ENCODE measurements at places on chromosomes 7 and 10.

- DNase-seq, result no peak
Observed at GRCh38 chr10:126131341-126131740, 235.0 kb downstream of the FANK1 start.

DNA sequence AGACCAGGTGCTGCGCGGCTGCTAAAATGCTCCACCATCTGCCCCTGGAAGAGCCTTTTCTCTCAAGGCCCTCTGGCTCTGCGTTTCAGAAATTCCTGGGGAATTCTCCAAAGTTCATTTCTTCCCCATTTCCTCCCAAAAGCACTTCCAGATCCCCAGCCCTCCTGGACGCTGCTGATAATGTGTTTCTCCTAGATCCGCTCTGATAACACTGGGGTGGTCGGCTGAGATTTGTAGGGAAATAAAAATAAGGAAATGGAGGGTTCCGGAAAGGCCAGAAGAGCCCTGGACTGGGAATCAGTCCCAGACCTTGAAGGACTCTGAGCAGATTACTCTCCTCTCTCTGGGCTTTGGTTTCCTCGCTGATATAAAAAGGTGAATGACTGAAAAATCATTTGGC lies 28.1 kb downstream of the COL13A1 start:
- DNase-seq, result no peak

GRCh38 chr10:117373823-117374505 lies 1.3 kb downstream of the PDZD8 start:
- peak; percentile 57 for DNase-seq

DNA sequence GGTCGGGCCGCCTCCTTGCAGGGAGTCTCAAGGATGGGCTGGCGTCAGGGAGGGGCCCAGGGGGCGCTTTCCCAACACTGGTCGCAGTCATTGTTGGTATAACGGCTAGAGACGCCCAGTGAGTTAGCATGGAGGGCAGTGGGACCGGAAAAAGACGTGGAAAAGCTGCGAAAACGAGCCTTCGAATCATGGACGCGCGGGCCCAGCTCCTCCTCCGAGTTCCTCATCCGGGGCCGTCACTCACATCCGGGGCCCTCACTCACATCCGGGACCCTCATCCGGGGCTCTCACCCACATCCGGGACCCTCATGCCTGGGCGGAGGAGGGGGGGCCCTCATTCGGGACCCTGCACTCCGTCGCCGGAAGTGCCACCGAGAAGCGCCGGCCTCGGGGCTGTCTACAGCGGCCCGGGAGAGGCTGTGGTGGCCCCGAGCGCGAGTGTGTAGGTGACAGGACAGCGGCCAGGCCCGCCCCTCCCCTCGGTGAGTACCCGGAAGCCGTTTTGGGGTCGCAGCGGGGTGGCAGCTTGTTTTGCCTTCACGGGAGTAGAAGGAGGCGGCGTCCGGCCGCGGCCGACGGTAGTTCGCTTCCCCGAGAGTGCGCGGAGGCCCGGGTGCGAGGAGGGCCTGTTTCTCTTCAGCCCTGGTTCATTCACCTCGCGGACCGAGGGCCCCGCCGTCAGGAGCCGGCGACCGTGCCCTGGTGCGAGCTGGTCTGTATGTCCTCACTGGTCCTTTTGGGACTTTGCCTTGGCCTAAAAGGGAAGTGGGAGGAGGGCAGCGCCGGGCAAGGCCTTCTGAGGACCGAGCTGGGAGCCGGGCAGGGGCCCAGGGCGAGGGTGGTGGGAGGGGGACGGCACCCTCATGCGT lies at the start of gene ZNF655:
TSS of gene ZNF655 (plus strand) at position 337 of the 869 bp plus-strand sequence. CDS start 1,918 bp downstream, outside the sequence.
- peak; percentile 95 for DNase-seq

DNA sequence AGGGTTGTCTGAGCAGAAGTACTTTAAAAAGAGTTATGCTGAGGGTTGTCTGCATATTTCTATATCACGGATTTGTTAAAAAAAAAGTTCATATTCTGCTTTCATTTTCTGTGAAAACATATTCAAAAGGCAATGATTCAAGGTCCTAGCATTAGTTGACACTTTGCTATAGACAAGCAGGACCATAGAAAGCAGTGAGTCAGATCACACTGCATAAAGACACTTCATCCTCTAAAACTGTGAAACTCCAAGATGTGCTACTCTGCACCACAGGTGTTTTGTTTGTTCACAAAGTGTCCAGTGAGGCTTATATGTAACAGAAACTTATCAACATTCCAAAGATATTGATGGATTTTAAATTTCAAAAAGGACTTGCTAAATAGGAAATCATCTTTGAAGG lies 47.0 kb downstream of the SPAM1 start:
- DNase-seq, result no peak

DNA sequence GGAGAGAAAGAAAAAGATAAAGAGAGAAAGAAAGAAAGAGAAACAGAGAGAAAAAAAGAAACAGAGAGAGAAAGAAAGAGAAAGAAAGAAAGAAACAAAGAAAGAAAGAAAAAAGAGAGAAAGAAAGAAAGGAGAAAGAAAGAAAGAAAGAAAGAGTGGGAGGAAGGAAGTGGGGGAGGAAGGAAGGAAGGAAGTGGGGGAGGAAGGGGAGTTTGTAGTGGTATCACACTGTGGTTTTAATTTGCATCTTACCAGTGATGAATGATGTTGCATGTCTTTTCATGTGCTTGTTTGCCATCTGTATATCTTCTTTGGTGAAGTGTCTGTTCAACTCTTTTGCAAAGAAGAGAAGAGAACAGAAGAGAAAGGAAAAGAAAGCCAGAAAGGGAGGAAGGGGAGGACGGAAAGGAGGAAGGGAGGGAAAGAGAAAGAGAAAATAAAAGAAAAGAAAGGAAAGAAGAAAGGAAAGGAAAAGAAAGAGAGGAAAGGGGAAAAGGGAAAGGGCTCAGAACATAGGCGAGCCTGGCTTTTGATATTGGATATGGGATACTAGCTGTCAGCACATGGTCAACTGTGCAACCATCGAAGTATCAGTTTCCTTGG lies 79.2 kb upstream of the FRMD4A start:
- no peak for DNase-seq

- DNase-seq, result no peak
Observed at GRCh38 chr7:22858640-22859561, 36.3 kb upstream of the TOMM7 start.

DNA sequence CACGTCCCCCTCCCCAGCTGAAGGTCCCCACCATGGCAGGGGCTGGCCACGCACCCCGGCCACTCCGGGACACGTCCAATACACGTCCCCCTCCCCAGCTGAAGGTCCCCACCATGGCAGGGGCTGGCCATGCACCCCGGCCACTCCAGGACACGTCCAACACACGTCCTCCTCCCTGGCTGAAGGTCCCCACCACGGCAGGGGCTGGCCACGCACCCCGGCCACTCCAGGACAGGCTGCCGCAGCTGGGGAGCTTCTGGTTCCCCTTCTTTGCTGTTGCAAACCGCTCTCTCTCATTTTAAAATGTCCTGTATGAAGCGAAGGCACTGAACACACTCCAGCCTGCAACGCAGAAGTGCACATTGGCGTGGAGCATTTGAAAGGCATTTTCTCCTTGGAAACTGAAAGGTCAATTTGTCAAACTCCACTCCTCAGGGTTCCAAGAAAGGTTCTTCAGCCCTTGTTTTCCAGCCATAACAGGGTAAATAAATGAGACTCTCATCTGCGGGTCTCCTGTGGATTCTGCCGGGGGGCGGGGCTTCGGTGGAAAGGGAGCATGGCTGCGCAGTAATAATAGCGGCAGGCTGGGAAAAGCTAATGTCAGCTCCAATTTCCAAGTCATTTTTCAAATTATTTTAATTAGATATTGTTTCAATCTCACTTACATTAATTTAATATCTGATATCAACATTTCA lies 580.3 kb downstream of the DNAJB6 start:
- DNase-seq, result no peak

GRCh38 chr7:150830937-150831336 lies 21.4 kb upstream of the AOC1 start:
- no peak for DNase-seq

- DNase-seq, result no peak
Observed at GRCh38 chr10:127979566-127979965, 72.7 kb downstream of the PTPRE start.

DNA sequence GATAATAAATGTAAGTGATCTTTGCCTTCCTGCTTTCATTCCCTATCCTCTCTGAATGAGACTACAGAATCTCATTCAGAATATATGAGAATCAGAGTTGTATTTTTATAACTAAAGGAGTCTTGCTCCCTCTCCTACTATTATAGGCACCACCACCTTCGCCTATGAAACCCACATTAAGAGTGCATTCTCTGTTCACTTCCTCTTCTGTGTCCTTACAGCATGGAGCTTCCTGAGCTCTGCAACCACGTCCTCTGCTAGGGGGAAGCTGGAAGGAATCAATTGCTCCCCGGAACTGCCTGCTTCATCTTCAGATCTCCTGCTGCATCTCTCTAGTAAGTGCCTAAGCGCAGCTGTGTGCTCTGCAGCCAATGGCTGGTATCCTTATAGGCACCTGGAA lies 820.7 kb downstream of the GRID1 start:
- DNase-seq, result no peak
